ENCODE measurements at places on chromosomes 7 and 10.

DNA sequence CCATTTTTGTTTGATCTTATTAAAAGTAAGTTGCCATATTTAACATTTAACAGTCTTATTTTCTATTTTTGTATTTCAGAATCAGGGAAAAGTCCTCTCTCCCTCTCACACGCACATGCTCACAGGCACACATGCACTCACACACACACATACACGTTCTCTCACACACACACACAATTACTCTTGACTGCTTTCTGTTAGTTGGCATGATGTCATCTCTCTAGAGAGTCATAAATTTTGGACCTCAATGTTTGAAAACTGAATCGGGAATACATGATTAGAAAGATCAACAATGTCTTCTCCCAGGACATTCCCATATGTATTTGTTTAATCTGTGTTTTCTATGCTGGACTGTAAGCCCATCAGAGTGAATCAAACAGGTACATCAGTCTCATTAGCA lies 165.7 kb upstream of the AHR start:
- peak; percentile 68 for DNase-seq

- peak; percentile 13 for DNase-seq
Measured at GRCh38 chr10:47361293-47361692, 13.1 kb downstream of the RBP3 start.

DNA sequence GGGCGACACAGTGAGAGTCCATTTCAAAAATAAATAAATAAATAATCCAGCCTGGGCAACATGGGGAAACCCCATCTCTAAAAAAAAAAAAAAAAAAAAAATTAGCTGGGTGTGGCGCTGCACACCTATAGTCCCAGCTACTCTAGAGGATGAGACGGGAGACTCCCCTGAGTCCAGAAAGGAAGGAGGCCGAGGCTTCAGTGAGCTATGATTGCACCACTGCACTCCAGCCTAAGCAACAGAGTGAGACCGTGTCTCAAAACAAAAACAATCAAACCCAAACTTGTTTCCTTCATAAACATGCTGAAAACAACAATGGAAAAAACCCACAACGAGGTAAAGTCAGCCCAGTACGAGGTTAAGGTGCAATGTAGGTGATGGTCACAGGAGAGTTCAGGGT lies 1.2 kb downstream of the COX19 start:
- DNase-seq, result no peak

- DNase-seq, result no peak
Measured at GRCh38 chr10:100183481-100183880, 2.3 kb downstream of the ERLIN1 start.

GRCh38 chr10:129486805-129487204 lies 19.8 kb downstream of the MGMT start:
- DNase-seq, result no peak

DNA sequence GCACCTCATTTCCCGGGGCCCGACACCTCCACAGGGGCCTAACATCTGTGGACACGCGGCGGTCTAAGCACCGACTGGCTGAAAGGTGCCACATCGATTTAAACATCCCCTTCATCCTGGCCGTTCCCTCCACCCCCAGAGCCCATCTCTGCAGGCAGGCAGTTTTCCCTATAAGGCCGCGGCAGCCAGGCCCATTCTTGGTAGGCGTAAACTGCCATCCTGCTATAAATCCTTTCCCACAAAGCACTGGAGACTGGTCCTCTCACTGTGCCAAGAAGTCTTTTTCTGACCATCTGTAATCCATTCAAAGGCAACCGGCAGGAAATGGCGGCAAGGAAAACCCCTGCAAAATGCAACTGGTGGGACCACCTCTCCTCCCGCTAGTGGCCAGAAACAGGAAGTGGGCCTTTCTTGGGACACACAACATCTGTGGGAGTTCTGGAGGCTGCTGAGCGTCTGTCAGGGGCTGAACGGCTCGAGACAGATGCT lies 22.4 kb downstream of the ATXN7L1 start:
- peak; percentile 70 for DNase-seq

DNA sequence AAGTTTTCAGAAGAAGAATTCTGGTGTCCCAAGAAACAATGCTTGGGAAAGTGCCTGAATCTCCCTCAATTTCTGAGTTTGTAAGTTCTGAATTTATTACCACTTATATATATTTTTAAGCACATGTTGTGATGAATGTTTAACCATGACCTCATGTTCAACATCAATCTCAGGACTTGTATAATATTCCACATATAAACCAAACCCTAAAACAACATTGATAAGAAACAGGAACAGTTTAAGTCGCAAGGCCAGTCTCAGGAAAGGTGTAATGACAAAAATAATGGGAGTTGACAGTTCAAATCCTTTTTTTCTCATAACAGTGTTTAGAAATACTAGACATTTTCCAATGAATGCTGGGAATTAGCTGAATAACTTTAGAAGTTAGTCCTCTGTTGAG lies 22.8 kb downstream of the NRP1 start:
- no peak for DNase-seq

DNA sequence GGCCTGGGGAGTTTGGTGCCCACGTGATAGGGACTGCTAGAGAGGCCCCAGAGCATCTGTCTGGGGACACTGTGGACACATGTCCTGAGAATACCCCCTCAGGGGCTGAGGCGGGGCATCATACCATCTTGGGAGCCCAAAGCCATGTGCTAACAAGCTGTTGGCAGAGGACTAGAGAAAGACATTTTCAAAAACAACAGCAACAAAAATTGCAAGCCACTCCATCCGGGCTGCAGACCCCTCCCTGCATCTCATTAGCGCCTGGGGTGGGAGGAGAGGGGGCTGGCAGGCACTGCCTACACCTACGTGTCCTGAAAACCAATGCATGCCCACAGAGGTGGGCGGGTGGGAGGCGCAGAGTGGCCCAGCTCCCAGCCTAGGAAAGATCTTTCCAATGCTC lies 507.4 kb upstream of the PODXL start:
- no peak for DNase-seq

GRCh38 chr10:93074147-93074596 lies 479 bp downstream of the CYP26A1 start:
- DNase-seq, result no peak

GRCh38 chr7:138021889-138022288 lies 20.0 kb upstream of the CREB3L2 start:
- DNase-seq, result no peak

DNA sequence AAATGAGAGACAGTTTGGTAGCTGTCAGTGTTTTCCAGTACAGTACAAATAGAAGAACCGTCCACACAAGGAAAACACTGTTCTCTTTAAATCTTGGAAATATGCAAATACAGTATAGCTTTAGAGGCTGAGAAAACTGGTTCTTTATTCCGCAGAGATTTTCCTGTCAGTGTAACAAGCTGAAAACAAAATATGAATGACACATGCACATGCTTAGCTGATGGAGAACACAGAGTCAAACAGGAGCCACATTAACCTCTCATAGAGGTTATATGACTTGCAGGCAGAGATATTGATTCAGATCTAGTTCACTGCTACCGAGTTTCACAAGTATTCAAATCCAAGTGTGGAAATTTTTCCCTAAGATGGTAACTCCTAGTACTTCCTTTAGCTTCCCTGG lies 135.2 kb upstream of the C1QL3 start:
- no peak for DNase-seq

DNA sequence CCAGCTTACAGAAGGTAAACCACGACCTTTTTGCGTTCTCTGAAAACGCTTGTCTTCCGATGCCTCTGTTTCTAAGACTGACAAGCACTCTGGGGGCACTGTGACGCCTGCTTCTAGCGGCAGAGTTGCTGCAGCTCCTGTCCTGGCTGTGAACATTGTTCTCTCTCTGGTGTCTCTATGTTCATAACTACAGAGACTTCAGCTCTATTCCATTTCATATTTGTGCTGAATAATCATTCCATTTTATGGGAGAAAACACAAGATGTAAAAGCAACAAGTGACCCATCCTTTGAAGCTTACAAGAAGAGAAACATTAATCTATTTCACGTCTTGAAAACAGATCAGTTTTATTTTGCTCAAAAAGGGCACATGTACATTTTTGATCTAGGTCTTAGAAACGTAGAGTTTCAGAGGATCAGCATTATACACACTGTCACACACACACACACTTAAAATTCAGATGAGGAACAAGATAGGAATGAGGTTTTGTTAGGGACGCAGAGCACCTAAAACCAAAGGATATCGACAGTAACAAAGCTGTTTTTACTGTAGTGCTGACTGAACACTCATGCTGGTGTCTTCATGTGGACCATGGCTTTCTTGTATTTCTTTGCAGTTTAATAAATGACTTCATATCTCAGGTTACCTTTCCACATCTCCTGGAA lies 3.0 kb downstream of the IKZF1 start:
- no peak for DNase-seq

DNA sequence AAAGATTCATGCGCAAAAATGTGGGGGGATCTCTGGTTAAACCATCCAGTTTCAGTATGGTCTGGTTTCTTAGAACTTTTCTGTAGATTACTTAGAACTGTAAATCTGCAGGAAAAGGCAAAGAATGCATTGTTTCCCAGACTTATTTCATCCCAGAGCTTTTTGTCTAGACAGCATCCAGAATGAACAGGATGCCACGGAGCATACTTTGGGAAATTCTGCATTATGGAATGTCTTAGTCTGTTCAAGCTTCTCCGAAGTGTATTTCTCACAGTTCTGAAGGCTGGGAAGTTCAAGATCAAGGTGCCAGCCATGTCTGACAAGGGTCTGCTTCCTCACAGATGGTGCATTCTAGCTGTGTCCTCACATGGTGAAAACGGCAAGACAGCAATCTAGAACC lies 136.3 kb downstream of the INHBA start:
- DNase-seq, result no peak

GRCh38 chr7:151993977-151994676 lies 31.3 kb upstream of the GALNT11 start:
- DNase-seq, result no peak

DNA sequence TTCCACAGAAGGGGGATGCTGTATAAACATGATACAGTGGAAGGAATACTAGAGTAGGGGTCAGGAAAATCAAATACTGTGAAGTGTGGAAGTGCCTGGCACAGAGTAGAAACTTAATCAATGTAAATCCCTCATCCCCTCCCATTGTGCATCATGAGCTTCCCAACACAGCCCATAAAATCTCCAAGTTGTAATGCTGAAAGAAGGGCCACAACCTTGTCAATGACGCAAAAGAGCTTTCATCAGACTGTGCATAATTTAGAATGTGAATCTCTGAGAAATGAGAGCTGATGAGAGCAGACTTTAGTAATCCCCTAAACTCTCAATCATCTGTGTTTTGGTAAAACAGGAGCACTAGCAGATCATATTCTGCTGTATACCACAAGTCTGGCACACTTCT lies 105.2 kb upstream of the IMMP2L start:
- DNase-seq, result no peak

GRCh38 chr7:30027740-30028215 lies 434 bp upstream of the PLEKHA8 start:
- no peak for DNase-seq

DNA sequence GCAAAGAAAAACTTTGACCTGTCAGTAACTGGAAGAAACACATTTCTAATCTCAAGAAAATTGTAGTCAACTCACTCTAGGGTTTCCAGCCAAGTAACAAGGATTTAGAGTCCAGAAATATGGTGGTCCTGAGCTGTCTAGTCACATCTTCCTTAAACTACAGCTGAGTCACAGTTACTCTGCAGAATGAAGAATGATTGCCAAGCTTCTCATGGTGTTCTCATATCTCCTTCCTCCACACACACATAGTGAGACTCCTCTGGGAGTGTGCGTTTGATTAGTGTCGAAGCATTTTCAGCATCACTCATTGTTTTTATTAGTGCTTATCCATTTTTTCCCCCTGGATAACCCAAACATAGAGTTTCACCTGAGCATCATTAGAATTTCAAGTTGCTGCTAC lies 93.1 kb upstream of the CXCL12 start:
- peak; percentile 63 for DNase-seq

DNA sequence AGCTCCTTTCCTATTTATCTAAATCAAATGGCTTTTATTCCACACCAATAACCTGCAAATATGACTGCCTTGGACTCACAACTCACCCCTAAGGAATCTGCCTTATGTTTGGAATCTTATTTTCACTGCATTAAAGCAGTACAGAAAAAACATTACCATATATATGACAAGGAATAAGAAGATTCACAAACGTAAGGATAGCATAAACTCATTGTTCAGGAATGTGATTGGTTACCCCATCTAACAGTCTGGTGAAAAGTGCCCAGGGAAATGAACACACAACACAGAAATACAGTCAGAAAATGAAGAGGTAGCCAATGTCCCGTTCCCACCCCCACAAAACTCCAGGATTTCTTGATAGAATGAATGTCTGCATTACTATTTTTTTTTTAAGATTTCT lies 2.0 kb downstream of the PPP3CB start:
- peak; percentile 93 for DNase-seq

- DNase-seq, result peak; percentile 56
Measured at GRCh38 chr10:10056961-10057360, 960.7 kb upstream of the CELF2 start.

DNA sequence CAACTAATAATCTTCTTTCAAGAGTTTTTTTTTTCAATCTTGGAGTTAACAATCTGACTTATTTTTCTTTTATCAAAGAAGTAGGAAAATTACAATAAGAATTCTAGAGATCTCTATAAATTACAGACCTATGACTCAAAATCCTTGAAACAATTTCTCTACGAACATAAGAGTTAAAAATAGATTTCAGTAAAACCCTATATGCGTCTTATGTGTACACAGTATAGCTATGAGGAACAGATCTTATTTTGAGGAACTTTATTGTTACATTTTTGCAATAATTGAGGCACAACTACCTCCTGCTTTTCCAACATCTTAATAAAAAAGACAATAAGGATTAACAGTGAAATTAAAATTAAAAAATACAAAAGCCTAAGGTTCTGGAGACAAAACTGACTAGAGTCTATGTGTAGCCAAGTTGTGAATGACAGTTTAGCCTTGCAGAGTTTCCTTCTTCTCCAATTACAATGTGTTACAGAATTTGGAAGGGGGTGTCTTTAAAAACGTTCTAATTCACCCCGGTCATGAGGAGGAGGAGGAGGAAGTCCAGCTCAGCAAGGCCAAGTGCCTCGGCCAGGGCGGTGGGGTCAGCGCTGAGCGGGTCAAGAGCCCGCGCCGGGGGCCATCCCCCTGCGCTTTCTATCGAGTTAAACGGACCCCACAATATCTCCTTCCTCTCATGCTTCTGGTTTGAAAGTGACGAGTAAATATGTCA lies 40.5 kb downstream of the AMZ1 start:
- peak; percentile 31 for DNase-seq

DNA sequence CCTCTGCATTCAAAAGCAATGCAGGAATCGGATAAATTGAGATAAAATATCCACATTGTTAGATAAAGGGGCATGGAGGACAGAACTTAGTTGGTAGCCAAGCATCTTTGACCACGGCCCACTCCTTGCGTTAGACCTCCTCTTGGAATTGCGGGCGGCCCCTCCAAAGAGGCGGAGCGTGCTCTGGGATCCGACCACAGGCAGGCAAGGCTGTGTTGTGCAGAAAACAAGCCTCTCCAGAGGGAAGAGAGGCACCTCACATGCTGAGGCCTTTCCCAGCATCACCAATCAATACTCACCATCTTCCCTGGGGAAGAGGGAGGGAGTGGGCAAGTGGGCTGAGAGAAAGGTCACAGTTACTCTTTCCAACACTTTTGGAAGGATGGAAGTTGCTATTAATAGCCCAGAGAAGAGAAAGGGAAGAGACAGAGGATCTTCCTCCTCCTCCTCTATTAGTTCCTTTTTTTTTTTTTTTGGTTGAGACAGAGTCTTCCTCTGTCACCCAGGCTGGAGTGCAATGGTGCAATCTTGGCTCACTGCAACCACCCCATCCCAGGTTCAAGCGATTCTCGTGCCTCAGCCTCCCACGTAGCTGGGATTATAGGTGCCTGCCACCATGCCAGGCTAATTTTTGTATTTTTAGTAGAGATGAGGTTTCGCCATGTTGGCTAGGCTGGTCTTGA lies 49.7 kb upstream of the NRF1 start:
- no peak for DNase-seq
